Central memory CD4-positive, alpha-beta T cell (primary cell): ENCODE measurements at places on chromosomes 16 and 17.

- DNase-seq: no peak
Measured at GRCh38 chr16:8108991-8109509, 481.3 kb downstream of the TMEM114 start.

DNA sequence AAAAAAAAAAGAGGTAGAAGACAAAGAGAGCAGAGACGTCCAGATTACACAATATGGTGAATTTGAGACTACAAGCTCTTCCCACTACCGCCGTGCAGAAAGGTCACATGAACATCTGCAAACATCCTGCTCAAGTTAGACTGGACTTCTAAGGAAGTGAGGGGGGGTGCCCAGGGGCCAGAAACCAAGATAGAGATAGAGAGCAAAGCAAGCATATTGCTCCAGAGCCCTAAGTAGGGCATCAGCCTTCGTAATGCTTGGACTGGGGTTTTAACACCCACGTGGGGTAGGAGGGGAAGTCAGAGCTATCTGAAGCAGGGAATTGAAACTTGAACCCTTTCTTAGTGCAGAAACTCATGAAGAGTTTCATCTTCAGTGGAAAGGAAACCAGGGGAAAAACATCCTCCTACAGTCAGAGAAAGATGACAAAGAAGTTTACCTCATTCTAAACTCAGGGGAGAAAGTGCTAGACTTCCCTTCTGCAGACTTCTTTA, 8.7 kb downstream of the CLEC19A start:
- DNase-seq: no peak

DNA sequence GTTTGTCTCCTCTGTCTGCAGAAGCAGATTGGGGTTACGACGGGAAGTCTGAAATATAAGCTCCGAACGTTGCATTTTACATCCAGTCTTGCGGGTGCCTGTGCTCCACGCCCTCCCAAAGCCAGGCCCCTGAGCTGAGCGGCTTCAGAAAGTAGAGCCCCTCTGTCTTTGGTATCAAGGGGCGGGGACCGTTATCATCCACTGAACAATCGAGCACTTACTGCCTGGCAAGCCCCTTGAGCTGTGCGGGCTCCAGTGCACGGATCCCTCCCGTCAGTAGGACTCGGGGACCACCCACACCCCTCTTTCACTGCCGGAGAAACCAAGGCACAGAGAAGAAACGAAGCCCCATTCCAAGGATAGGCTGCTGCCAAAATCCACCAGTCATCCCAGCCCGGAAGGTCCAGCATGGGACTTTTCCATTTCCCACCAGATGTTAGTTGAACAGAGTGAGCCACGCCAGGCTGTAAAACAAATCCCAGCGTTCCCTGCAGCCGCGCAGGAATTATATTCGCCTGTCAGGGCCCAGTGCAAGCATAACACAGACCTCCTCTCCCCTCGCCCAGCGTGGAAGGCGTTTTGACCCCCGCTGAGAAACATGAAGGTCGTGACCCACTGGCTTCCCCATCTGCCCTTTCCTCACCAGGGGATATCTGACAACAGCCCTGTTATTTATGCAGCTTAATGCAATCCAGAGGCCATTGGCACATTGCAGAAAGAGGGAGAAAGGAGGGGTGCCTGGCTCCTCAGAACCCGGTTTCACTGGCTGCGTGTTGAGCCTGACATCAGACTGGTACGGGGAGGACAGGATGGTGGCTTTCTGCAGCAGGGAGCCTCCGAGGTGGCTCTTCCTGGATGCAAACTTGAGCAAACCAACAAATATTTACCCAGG, 212.2 kb upstream of the FOXF1 start:
- DNase-seq: no peak

DNA sequence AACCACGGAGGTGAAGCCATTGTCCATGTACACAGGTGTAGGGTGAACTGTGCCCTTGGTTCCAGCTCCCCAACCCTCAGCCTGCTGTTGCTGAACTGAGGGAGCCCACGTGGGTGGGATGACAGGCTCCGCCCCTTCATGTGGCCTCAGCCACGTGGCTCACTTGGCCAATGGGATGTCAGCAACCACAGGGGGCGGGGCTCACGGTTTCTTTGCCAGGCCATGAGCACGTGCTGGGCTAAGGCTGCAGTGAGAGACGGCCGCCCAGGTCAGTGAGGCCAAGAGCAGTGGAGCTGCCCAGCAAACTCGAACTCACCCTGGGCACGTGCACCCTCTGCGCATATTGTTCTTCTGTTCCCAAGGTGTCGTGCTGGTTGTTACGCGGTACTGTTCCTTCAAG, 282.6 kb downstream of the IRF8 start:
- DNase-seq: no peak

GRCh38 chr17:2266045-2266864, 37.3 kb downstream of the SMG6 start:
- peak; percentile 91 for DNase-seq

DNA sequence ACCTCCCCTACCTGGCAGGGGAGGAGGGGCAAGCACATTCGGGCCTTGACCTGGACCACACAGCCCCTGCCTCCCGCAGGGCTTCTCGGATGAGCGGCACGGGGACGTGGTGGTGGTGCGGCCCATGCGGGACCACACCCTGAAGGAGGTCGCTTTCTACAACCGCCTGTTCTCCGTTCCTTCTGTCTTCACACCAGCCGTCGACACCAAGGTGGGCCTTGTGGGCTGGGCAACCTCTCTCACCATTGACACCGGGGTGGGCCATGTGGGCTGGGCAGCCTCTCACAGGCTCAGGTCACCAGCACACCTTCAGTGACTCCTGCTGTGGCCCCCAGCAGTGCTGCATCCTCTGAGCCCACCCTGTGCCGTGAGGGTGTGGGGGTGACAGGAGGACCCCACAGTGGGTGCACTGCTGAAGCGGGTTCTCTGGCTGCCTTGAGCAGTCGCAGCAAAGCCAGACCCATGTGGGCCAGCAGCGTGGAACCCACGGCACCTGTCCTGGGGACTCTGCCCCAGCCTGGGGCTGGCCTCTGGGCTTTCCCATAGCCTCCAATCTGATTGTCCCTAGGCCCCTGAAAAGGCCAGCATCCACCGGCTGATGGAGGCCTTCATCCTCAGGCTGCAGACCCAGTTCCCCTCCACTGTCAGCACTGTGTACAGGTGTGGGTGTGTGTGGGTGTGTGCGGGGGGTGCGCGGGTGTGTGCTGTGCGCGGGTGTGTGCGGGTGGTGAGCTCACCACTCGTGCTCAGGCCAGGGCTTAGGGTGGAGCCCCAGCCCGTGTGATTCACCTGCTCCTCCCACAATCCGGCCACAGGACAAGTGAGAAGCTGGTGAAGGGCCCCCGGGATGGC, 7.5 kb downstream of the CTU2 start:
- no peak for DNase-seq

DNA sequence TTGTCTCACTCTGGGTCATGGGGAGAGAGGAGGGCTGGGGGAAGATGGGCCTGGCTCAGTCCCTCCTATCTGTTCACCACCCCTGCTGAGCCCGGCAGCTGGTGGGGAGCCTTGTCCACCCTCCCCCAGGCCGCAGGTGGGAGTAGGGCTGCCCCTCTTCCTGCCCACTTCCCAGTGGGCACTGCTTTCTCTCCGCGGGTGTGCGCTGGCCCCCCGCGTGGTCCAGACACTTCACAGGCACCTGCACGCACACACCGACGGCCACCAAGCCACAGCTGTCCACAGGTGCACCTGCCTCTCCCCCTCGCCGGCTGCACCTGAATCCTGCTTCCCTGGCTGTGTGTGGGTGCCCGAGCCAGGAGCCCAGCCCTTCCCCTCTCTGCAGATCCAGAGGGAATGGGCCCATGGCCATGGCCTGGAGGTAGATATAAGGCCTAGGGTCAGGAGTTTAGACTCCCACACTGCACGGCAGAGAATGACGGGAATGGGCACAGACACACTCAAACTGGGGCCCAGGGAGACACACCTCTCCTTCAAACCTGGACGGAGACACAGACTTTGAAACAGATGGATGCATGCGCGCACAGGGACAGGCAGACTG, 2.0 kb downstream of the NHERF2 start:
- no peak for DNase-seq
